Effector memory CD4-positive, alpha-beta T cell (primary cell): ENCODE measurements at places on chromosomes 2 and 18.

DNA sequence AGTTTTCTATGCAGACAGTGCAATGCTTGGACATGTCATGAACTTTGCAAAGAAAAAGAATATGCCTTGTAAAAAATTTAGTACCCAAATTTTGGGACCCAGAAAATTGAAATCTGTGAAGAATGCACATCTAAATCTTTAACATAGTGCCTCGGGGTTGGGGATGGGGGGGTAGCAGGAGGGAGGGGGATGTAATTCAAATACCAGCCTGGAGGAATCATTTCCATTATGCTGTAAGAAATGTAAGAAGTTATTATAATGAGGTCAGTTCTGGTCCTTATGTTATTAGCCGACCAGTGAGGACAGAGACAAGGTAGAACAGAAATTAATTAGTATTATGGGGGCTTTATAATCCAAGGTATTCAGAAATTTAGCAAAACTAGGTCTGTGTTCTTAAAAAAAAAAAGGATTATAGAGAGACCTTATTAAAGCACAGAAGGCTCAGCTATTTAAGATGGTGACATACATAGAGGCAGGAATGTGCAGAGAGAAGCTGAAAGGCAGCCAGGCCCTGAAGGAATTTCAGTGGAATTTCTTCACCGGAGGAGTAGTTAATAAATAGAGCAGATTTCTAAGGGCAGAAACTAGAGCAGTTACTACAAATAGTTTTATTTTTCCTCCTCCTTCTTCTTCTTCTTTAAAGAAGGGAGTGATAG, 89.0 kb upstream of the RBMS1 start:
- no peak for DNase-seq

GRCh38 chr2:209584472-209584871, 160.6 kb downstream of the MAP2 start:
- DNase-seq = no peak

GRCh38 chr2:159232456-159233170, 53.9 kb downstream of the WDSUB1 start:
- no peak for DNase-seq

GRCh38 chr18:69958422-69958821, 10.7 kb upstream of the CD226 start:
- no peak for DNase-seq

GRCh38 chr2:188596054-188596453, 304.4 kb downstream of the GULP1 start:
- DNase-seq = no peak

DNA sequence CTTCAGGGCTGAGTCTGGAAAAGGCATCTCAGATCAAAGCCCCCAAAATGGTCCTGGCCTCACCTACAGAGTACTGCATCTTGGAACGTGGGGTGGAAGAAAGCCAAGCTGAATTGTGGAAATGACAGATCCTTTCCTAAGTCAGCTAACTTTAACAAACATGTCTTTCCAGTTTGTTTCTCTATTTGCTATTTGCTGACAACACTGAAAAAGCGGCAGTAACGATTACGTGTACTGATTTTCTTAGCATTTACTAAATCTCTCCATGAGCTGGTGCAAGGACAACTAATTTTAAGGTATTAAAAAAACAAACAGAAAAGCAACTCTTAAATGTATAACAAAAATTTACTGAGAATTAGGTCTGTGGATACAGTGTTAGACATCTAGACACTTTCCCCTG, 1.1 kb downstream of the HIBCH start:
- DNase-seq = no peak

- DNase-seq = no peak
Observed at GRCh38 chr2:128772671-128773070, 454.0 kb upstream of the HS6ST1 start.

DNA sequence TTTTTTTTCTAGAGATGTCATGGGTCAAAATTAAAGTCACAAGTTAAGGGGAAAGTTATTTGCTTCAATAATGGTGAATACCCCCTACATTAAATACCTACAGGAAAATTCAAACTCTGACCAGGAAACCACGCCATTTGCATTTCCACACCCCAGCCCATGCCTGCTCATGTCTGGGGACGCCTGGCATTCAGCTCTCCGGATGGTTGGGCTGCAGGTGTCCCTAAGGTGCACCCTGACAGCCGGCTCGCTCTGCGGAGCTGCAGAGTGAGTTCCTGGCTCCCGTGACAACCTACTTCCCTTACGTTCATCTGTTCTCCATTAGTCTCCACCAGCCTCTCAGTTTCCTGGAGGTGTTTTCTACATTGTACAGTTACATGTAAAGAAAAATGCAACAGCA, 122.7 kb upstream of the RIOK3 start:
- no peak for DNase-seq

GRCh38 chr2:18378020-18378653, 182.3 kb downstream of the RDH14 start:
- DNase-seq = no peak

- no peak for DNase-seq
Observed at GRCh38 chr2:218075975-218076811, 7.1 kb downstream of the RUFY4 start.

DNA sequence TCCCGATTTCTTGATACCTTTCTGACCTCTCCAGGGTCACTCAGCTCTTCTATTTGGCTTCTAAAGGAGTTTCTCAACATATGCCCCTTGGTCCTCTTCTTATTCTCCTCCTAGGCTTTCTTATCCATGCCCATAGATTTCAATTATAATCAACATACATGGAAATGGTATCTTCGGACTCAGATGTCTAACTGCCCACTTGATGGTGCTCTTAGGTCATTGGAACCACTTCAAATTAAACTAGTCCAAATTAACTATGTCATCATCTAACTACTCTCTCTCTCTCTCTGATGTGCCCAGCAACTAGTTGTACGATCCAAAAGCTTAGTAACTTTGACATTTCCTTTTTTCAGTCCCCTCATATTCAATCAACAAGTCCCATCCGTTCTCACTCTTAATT, 43.2 kb upstream of the GPR75 start:
- DNase-seq = no peak

DNA sequence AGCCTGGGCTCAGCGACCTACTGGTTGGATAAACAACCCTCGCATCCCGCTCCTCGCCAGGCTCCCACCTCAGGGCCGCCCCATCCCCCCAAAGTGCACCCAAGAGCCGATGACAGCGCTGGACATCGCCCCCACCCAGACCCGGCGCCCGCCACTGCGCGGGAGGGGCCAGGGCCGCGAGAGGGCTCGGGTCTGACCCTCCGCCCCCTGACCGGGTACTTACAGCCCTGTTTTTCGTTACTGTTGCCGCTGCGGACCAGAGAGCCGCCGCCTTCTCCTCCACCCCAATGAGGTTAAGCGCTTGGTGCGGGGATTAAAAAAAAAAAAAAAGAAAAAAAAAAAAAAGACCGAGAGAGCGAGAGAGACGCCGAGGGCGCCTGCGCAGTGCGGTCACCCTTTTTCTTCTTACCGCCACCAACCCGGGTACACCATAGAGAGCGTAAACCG, at the start of gene CLASP1:
Gene CLASP1, minus strand, starts transcription at position 314 of the 447 bp plus-strand sequence. CDS start 43,567 bp downstream, outside the sequence.
- no peak for DNase-seq

DNA sequence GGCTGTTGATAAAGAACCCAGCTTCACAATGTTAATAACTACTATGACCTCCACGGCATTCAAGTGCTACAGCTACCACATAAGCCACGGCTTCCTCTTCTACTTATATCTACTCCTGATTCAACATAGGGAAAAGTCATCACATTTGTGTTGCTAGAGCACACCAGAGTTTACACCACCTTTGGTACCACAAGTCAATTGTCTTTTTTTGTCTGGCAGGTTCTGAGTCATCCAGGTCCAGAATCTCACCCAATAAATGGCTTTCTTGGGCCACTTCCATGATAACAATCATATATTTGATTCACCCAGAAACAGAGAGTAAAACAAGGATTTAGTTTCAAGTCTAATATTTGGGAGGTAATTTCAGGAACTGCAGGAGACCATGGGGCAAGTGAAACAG, 480.2 kb downstream of the TMX3 start:
- no peak for DNase-seq

GRCh38 chr2:139495851-139496250, 715.7 kb upstream of the NXPH2 start:
- no peak for DNase-seq

DNA sequence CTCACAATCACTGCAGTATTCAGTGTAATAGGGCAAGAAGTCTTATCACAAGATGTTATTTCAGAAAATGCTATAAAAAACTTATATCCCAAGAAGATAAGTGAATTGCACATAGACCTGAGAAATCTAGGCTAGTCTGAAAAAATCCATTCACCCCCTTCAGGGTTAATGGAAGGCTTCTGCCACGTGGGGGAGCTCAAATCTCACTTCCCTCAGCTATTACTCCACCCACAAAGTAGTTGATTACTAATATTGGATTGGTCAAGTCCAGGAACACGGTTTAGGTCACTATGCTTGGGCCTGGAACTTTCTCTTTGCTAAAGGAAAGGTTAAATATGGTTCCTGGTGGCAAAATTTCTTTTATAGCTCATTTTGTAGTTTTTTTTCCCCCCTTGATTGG, 51.2 kb upstream of the ADAM23 start:
- no peak for DNase-seq

GRCh38 chr18:6315517-6316331, 99.0 kb downstream of the L3MBTL4 start:
- no peak for DNase-seq

DNA sequence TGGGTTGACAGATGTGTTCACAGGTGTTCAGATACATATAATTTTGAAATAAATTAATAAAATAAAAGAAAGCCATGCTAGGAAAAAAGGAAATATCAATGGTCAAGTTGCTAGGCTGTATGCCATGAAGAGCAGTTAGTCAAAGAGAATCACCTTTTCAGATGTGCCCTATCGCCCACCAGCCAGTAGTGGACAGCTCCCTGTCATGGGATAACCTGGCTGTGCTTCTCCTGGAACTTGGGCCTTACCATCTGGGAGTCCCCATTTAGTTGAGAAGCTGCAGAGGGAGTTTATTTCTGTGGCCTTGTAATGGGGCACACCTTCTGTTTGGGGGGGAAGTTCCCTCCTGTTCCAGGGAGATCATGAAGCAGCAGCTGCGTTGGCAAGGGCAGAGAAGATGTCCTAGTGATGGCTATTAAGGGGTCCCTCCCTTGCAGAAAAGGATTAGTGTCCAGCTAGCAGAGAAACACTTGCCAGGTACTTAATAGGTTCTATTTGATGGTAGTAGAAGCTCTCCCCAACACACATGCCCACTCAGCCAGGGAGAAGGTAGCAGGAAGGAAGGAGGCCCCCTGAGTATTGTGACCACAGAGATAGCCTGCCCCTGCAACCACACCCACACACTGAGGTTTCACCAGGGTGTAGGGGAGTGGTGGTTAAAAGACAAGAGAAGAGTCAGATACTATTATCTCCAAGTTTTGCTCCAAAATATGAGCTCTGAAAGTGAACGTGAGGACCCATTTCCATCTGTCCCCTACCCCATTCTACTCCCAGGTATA, 117.7 kb downstream of the B3GNT2 start:
- no peak for DNase-seq

DNA sequence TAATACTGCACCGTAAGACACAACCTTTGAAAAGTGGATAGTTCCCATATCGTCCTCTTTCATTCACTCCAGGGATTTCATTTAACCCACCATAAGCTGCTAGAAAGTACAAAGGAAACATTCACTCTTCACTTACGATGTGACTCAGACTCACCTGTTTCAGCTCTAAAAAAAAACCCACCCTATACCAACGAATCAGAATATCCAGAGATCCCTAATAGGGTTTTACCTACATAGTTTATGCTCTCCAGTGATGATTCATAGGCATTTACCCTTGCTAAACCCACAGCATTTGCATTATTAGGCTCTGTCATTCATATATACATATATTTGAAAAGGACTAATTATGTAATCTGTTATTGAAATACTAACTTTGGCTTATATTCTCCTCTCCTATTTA, 60.2 kb downstream of the PRPF40A start:
- no peak for DNase-seq

GRCh38 chr18:57275111-57275510, 77.2 kb upstream of the ST8SIA3 start:
- no peak for DNase-seq

DNA sequence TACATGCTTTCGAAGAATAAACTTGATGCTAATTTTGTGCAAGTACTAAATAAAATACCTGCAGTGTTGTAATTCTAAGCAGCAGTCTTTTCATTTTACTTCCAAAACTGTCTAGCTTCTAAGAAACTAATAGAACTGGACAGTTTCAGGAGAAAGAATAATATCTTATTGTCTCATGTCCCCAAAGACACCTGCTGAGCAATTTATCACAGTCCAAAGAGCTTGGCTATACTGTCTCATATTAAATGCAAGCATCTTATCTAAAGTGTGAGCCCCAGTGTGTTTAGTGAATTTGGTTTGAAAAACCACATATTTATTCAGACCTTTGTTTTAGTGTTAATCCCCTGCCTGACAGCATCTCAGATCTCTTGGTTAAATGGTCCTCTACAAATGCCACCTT, 374.3 kb downstream of the TMX3 start:
- DNase-seq = no peak

GRCh38 chr2:121214296-121214695, 70.7 kb downstream of the TFCP2L1 start:
- no peak for DNase-seq

- DNase-seq = no peak
Observed at GRCh38 chr18:63867368-63868125, 20.0 kb upstream of the SERPINB2 start.

GRCh38 chr2:101710471-101711318, 13.2 kb downstream of the MAP4K4 start:
- no peak for DNase-seq

- no peak for DNase-seq
Observed at GRCh38 chr2:144520756-144521487, 1.0 kb upstream of the ZEB2 start.

DNA sequence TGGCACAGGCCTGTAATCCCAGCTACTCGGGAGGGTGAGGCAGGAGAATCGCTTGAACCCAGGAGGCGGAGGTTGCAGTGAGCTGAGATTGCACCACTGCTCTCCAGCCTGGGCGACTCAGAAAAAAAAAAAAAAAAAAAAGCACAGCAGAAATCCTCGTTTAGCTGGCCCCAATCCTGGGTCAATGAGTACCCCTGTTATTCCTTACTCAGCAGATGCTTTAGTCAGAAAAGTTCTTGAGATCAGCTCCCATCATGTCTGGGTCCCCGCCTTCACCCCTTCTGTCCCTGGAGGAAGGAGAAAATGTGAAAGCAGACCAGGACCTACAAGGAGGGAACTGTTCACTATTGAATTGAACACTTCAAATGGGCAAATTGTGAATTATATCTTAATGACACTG, 16.4 kb upstream of the KCNG3 start:
- DNase-seq = no peak

- no peak for DNase-seq
Observed at GRCh38 chr2:215136669-215137328, 1.6 kb downstream of the ABCA12 start.

DNA sequence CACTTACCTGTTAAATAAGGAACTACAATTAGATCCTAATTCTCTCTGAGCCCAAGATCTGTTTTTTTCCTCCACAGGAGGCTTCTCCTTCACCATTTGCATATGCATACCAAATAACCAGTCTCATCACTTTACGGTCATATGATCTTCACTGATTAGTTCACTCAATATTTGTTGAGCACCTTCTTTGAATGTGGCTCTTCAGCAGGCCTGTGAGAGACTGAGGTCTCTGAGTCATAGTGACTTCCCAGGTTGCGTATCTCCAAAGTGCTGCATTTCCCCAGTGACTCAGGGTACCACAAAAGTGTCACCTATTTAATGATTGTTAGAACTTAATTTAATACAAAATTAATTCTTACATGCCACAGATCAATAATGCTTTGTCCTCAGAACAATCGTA, 108.8 kb upstream of the TRIB2 start:
- DNase-seq = no peak

GRCh38 chr2:145096582-145096981, 576.7 kb upstream of the ZEB2 start:
- no peak for DNase-seq
